ENCODE measurements at places on chromosomes 5 and 9.

- no peak for DNase-seq
These were observed 251.8 kb upstream of the DMRT1 start for GRCh38 chr9:589723-590122.

DNA sequence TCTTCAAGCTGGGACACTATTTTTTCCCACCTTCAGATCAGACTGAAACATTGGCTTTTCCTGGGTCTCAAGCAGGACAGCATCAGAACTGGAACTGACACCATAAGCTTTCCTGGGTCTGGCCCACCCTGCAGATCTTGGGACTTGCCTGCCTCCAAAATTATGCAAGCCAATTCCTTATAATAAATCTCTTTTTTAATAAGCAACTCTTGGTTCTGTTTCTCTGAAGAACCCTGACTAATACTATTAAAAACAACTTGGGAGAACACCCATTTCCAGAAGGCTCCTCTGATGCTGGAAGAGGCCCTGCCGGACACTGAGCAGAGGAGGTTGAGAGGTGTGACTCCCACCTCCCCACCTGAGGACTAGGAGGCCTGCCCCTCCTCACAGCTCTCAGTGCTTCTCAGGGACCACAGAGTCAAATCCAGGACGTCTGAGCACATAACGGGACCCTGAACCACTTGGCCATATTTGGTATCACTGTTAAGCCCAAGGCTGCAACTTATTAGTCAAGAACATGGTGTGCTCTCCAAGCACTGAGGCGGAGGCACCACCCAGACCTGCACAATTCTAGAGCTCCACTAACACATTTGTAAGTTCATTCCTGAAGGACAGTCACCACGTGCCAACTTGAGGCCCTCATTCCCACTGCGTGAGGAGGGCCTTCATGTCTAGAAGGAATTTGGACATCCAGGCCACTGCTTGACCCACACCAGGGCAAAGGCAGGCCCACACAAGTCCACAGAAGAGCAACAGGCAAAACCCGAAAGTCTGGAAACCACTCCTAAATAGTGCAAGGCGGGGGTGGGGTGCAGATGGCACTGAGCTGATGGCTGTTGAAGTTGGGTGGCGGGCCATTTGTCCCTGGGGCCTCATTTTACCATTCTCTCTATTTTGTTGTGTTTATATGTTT lies 9.5 kb downstream of the SHC3 start:
- no peak for DNase-seq

DNA sequence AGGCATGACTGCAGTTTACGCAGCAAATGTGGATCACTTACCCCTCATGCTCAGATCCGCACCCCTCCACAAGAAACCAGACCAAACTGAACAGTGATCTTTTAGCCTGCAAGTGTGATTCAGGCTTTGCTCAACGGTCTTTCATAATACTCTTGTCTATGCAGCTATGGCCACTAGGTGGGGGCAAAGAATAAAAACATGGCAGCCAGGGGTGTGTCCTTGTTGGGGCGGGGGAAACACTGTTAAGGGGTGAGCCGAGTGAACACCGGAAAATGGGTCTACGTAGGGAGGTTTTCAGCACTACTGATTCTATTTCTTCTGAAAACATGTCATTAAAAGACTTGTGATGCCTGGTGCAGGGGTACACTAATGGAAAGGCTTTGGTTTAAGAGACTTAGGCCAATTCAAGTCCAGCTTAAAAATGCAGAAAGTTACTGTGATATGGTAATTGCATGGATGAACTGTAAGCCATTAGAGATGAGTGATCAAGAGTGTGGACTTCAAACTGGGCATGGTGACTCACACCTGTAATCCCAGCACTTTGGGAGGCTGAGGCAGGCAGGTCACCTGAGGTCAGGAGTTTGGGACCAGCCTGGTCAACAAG lies 49.9 kb upstream of the GPR151 start:
- DNase-seq: peak; percentile 38

DNA sequence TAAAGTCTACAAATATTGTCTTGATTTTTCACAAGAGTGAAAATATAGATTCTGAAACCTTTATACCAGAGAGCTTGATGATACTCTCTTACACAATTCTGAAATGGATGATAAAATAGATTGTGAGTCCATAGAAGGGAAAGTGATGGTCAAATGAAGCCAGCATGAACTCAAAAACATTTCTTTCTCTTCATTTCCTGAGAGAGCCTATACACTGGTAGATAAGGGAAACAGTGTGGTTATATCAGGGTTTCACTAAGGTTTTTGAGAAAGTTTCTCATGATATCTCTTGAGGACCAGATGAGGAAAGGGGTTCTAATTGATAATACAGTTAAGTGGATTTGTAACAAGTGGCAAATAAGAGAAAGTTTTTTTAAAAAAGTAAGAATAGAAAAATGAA lies 254.1 kb downstream of the PJA2 start:
- no peak for DNase-seq

- no peak for DNase-seq
These were observed 26.5 kb downstream of the HMCN2 start for GRCh38 chr9:130292106-130292505.

GRCh38 chr9:78707481-78707991 lies 410.6 kb downstream of the PSAT1 start:
- no peak for DNase-seq

GRCh38 chr9:105932276-105932675 lies 237.9 kb downstream of the TMEM38B start:
- no peak for DNase-seq

DNA sequence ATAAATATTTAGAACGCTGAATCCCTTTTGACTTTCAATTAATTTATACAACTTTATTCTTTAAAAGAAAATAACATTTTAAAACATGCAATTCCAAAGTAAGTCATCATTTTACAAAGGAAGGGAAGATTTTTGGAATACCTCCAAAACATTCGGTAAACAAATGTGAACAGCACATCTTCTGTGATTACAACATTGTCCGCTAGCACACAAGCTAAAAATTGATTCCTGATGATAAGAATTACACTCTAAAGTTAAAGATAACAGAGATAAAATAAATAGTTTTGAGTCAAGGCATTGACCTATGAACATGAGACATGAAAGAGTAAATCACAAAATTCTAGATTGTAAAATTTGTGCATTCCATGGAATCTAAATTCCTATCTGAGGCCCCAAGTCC lies 56.2 kb upstream of the TRAF1 start:
- no peak for DNase-seq

GRCh38 chr5:109413458-109413857 lies 3.7 kb upstream of the PJA2 start:
- no peak for DNase-seq

DNA sequence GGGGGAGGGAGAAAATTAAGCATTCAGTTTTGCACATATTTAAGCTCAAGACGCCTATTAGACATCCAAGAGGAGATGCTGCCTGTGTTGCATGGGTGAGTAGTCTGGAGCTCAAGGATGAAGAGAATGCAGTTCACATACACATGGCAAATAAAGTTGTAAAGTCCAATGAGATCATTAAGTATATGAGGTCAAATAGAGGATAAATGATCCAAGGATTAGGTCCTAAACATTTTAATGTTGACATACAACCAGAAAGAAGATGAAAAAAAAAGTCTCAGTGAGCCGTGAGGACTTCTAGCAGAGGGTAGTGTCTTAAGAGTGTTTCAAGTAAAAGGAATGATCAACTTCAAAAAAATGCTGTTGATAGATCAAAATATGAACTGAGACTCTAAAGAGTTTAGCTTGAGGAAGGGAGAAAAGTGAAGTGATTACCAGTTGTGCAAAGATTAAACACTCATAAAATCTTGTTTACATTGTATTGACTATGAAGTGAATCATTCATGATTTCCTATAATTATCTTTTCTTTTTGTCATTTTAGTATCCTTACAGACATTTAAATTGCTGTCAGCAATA lies 251.8 kb downstream of the ZNF608 start:
- DNase-seq: no peak

- no peak for DNase-seq
These were observed 7.8 kb upstream of the GPX8 start for GRCh38 chr5:55151923-55152842.

DNA sequence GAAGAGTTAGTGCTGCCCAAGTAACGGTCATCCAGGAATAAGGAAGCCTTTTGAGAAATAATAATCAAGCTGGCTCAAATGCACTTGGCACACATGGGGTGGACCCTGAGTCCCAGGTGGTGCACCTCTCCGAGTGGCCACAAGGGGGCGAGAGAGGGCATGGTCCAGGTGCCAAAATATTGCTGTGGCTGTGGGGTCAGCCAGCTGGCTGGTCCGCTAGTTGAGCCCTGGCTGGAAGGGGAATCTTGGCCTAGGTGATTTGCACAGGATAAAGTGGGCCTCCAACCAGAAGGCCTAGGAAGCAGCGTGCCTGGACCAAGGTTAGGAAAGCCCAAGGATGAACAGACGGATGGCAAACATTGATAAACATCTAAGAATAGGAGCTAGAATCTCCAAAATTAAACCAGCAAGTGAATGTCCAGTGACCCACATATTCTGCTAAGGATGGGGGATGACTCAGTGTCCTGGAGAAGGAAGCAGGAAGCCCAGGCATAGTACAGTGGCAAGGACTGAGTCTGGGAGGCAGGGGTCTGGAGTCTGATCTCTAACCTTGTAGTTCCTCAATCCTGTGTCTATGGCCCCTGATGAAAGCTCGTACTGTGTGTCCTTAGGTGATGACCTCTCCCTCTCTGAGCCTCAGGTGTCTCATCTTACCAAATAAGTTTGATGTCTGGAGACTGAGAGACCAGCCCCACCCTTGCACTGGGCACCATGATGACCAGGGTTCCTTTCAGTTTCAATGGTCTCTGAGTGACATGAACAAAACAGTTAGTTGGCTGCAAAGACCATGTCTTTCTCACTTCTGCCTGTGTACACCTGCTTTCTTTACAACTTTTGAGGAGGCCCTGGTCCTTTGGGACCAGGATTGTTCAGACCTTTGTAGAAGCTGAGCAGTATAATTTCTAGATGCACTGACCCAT lies 19.2 kb upstream of the SHB start:
- DNase-seq: peak; percentile 48

DNA sequence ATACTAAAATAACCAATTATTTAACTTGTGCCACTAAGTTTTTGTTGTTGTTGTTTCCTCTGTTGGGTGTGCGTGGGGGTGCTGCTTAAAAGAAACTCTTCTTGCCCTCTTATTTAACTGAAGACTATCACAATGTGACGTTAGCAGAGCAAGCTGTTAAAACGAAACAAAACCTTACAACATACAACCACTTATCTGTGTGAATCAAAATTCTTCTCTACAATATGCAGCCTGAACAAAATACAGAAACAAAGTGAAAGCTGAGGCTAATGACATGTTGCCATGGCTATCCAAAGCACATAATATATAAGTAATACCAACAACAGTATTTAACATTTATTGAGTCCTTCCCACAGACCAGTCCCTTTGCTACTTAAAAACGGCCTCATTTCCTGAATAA lies 291.0 kb downstream of the FBXL17 start:
- no peak for DNase-seq

- DNase-seq: no peak
These were observed 74.5 kb downstream of the RASEF start for GRCh38 chr9:82988488-82988887.

- DNase-seq: no peak
These were observed 199.7 kb downstream of the GLIS3 start for GRCh38 chr9:4099976-4100735.

Measured in amygdala (tissue), 56 donors.